ENCODE measurements at places on chromosomes 3 and 15. TPM values are rescaled to one million over a fixed set of nuclear protein-coding genes. Genes with fewer than 3 reads are reported as not detected.

SMAD6 gene
- 0.35 TPM for total RNA-seq

FNDC3B gene
- 12.0 TPM for total RNA-seq

DAZL gene
- total RNA-seq, result not detected

REC114 gene
- total RNA-seq, result not detected

ADAMTSL3 gene
- total RNA-seq, result not detected

CHRNB4 gene
- not detected for total RNA-seq

HTD2 gene
- 11.4 TPM for total RNA-seq

RTP3 gene
- not detected for total RNA-seq

ASB14 gene
- total RNA-seq, result not detected

PAQR9 gene
- total RNA-seq, result not detected

ADPRH gene
- 13.8 TPM for total RNA-seq

GP9 gene
- not detected for total RNA-seq

ACP3 gene
- not detected for total RNA-seq

SLC2A2 gene
- total RNA-seq, result not detected
